Right ventricle myocardium inferior (tissue), 1 donor: ENCODE measurements at places on chromosomes 11 and 22. TPM values are rescaled to one million over a fixed set of nuclear protein-coding genes. Genes with fewer than 3 reads are reported as not detected.

ADAMTS8 gene
- total RNA-seq: 0.57 TPM

- DNase-seq: no peak
These were observed 50.3 kb downstream of the CDKN1C start for GRCh38 chr11:2835296-2835695.

DNA sequence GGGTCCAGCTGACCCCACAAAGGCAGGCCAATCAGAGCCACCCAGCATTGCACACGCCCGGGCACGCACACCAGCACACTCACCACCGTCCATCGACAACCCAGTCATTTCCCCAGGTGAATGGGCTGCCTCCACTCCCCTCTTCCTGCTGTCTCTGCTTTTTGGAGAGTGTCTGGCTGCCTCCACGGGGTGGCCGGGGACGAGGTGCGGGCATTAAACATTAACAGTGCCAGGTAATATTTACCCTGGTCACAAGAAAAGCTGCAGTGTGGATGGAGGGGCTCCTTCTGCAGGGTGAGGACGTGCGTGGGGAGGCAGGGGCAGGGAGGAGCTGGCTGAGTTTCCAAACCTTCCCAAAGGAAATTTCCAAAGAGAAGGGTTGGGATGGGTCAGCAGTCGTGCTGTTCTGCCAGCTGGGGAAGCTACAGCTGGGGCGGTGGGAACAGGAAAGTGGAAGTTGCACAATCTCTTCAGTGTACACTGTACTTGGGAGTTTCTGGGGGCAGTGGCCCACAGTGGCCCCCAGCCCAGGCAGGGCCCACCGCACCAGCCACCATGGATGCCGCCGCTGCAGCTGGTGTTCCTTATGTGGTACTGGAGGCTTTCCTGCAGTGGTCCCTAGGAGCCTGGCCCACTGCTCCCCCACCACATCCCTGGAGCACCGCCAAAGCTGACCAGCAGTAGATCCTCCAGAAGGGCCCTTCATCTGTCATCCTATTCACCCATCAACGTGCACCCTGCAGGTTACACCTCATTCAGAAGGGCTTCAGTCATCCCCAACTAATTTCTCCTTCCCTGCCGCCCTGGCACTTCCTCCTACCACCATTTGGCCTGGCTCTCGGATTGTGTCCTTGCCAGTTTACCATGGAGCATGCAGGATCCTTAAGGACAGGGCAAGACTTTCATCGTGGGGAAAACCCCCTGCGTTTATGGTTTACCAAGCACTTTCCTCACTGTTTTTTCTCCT, at the start of gene FXYD2:
TSS of gene FXYD2 (minus strand) at position 174 of the 967 bp plus-strand sequence. CDS start at position 108, 66 bp downstream.
- peak; percentile 86 for DNase-seq

DNA sequence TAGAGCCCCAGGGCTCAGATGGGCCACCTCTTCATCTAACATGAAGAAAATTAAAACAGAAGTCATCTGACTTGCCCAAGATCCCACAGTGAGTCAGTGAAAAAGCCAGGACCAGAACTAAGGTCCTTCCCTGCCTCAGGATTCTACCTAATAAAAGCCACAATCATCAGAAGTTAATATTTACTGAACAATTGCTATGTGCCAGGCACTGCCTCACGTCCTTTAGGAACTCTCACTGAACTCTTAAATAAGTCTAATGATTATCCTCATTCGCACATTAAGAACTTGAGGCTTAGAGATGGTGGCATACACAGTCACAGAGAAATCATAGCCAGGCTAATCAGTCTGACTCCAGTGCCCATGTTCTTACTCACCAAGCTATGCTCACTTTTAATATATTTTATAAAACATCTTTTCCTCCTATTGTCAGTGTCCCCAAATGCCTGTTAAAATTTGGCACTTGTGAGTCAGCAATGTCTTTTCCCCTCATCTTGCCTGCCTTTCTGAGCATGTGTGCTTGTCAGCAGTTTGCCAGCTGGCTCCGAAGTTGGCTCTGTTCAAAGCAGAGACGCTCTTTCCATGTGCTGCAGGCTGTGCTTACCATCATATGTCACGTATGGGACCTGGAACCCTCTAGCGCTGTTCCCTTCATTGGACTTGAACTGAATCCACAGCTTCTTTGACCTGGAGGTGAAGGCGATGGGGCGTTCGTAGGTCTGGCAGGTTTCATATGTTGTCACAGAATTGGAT, 21.5 kb upstream of the NRIP3 start:
- no peak for DNase-seq

DNA sequence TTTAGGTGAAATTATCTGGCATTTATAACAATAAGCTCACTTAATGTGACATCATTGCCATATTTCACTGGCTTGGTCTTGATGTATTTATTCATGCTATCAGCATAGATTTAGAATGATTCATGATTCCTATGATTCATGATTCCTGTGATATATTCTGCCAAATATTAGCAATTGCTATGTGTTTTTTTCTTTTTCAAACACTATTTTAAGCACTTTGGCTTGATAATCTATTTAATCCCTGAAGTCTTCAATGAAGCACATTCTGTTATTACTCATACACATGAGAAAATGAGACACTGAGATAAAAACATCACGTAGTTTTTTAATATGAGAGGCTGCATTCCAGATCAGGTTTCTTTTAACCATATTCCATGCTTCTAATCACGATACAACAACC, 78.5 kb downstream of the LUZP2 start:
- no peak for DNase-seq

DNA sequence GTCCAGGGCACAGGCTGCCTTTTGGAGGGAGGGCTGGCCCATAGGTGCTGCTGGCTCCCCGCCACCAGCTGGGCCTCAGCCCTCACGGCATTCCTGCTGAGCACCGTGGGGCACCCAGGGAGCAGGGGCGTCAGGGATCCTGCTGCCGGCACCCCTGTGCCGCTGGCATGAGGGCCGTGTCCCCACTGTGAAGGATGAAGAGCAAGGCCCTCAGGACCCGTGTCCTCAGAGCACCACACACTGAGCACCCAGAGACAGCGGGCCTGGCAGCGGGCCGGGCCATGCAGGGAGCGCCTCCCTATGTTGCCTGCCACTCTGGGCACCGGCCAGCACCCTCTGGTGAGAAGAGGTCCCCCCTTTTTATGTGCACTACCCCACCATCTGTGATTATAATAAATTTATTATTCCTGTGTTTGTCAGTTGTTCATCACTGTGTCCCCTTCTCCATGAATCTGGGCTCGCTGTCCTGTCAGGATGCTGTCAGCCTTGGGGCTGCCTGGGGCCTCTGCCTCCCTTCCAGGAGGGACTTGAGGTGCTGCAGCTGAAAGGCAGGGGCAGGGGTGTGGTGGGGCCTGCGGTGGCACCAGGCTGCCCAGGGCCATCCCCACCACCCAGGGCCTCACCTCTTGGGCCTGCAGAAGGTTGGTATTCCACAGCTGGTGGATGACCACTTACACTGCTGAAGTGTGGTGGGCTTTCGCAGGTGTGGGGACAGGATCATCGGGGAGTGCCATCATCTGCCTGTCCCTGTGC, 80.0 kb downstream of the MED15 start:
- no peak for DNase-seq

DNA sequence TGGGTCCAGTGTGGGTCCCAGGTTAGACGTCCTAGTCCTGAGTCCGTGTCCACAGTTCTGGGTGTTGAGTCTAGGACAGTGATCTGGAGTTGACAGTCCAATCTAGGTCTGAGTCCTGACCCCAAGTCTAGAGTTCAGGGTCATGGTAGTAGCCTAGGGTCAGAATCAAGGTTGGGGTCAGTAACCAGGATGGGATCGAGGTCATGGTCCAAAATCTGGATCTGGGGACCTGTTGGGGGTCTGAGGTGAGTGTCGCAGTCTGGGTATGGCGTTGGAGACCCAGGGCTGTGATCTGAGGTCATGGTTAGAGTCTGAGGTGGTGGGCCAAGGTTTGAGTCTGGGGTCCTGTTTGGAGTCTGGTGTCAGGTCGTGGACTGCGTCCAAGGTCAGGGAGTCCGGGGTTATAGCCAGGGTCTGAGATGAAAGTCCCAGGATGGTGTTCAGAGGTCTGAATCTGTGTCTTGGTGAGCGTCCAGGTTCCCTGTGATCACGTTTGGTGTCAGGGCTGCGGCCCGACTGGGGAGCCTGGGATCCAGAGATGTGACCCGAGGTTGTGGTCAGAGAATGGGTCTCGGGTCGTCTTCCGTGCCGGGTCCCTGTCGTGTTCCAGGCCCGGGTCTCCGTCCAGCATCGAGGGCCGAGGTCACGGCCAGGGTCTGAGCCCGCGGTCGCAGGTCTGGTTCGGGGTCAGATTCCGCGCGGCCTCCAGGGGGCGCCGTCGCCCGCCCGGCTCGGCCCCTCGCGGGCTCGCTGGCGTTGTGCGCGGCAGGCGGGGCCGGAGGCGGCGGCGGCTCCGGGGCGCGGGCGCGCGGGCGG, 432 bp upstream of the GRK2 start:
- peak; percentile 92 for DNase-seq
